ENCODE measurements at places on chromosomes 4 and X. TPM values are rescaled to one million over a fixed set of nuclear protein-coding genes. Genes with fewer than 3 reads are reported as not detected.

DNA sequence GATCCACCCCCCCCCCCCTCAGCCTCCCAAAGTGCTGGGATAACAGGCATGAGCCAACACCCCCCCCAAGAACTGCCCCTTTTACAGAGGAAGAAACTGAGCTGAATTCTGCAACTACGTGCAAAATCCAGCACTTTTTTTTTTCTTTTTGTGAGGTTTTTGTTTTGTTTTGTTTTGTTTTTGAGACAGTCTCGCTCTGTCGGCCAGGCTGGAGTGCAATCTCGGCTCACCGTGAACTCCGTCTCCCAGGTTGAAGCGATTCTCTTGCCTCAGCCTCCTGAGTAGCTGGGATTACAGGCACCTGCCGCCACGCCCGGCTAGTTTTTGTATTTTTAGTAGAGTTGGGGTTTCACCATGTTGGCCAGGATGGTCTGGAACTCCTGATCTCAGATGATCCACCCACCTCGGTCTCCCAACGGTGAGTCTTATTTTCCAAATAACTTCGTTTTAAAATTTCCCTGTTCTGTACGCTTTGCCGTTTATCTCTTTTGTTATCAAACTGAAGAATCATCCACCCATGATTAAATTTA, 4.9 kb downstream of the CRLF2 start:
- DNase-seq, result peak; percentile 4

GRCh38 chrX:15107367-15107988, 162.4 kb downstream of the ASB9 start:
- no peak for DNase-seq

DNA sequence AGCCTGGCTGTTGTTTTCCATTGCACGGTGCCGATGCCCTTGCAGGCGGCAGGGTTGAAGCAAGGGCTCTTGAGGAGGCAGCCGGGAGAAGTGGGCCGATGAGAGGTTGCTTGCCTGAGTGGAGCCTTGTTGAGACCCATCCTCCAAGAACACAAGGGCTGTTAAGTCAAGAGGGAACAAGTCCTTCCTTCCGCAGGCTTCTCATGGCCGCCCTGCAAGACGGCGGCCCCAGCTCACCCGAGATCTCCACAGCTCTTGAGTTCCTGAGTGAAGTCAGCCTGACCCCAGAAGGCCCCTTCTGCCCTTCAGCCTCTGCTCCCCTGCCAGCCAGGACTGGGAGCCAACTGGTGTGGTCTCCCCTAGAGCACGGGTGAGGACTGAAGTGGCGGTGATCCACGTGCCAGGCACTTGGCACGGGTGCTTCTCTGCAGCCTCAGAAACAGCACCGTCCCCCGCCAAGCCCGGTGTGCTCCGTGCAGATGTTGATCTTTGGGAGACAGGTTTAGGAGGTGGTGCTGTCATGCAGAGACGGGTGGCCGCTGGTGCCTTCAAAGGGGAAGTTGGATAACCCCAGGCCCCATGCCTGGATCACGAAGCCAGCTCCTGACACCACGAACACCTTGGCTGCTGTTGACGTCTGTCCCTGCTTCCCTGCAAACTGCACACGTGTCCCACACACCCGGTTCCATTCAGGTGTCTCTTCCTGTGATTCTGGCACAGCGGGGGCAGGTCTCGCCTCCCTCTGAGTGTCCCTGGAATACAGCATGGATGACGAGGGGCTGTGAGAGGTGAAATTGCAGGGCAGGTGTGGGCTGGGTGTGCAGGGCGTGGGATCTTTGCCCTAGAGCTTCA, 164.4 kb upstream of the PSAPL1 start:
- DNase-seq, result no peak

DNA sequence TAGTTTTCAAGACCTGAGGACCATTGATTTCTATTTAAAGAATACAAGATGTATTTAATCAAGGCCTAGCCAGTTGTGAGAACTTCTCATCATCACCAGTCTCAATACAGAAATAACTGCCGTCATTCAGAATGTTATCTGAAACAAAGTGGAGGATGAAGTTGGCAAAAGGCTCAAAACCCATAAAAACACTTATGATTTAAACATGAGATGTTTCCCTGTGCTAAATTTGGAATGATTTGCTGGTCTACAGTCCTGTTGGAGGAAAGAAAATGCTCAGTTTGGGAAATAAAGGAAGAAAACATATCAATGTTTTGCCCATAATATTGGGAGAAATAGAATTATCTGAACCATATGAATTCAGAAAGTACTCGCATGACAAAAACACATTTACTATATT, 192.2 kb downstream of the ADGRA3 start:
- no peak for DNase-seq

STK32B gene
- total RNA-seq, result 3.9 TPM

Measured in sigmoid colon (tissue), 7 donors.